ENCODE measurements at places on chromosomes 2 and 18.

- no peak for DNase-seq
Measured at GRCh38 chr2:54275541-54275940, 19.5 kb upstream of the TSPYL6 start.

DNA sequence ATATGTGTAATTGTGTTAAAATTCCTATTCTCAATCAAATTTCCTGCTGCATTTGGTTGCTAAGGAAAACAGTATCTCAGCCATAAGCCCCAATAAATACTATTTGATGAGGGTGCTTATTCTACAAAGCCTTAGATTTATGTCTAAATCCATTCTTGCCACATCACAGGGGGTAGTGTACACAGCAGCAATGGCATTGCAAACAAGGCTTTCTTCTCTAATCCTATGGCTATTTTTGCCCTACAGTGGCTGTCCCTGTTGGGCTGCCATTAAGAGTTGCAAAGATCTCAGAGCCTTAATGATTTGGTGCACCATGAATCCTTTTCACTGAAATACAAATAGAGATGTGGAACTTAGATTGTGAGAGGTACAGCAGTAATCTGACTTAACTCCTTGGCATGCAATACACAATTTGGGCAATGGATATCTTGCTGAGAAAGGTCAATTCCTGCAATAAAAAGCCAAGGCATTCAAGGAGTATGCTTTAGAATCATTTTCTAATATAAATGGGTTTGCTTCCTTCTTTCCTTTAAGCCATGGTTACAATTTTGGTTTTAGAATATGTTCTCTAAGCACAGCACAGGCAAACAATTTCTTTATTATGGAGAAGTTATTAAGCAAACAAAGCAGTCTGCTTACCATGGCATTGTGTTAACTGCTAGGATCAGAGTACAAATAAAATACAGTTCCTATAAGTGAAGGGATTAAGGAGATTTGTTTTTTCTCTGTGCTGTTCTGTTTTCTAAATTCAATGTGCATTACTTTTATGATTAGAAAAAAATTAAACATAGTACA lies 69.8 kb upstream of the CD302 start:
- no peak for DNase-seq

DNA sequence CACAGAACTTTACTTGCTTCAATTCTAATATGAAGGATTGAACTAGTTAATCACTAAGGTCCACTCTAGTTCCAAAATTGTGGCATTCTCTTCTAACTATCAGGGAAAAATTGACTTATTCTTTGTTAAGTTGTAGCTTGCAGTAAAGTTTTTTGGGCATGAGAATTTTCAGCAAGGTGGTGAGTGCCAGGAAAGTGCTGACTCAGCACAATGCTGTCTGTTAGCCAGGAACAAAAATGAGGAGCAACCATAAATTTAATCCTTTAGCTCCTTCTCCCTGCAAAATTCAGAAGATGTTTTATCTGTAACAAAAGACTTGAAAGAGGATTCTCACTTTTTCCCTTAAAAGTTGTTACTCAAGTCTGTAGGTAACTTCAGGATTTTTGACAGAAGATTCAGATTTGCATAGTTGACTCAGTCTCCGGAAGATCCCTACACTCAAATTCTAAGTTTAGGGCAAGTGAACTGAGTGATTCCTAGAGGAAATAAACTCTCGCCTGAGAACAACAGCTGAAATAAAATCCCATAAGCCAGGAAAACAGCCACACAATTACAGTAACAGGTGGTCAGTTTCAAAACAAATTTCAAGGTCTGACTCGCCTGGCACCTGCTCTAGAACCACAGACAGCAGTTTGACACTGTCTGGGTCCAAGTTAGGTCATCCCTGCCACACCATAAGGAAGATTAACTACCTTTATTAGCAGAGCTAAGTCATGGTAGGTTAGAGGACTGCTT lies 20.2 kb upstream of the DARS1 start:
- no peak for DNase-seq

GRCh38 chr2:18123577-18123976 lies 245.1 kb downstream of the KCNS3 start:
- DNase-seq = no peak

DNA sequence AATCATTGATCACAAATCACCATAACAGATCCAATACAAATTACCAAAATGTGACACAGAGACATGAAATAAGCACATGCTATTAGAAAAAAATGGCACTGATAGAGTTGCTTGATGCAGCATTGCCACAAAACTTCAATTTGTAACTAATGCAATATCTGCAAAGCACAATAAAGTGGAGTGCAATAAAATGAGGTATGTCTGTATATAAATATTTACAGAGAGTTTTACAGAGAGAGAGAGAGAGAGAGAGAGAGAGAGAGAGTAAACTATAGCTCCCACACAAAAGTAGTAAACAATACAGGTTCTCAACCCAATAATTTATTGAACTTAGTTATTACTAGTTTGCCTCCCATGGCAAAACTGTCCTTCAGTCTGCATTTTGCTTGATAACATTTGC lies 1807.0 kb downstream of the SUCLG1 start:
- DNase-seq = no peak

GRCh38 chr18:44884431-44884830 lies 203.7 kb downstream of the SETBP1 start:
- no peak for DNase-seq

All from hepatocyte (in vitro differentiated cells).